NCI-H2081 treated with DMSO at 0.1 percent for 48 hours (cell line): ENCODE measurements at places on chromosomes 13 and 19.

GRCh38 chr19:16325161-16325527, 518 bp downstream of the KLF2 start:
- DNase-seq = no peak

GRCh38 chr13:26784704-26785639, 24.4 kb upstream of the GPR12 start:
- no peak for DNase-seq

DNA sequence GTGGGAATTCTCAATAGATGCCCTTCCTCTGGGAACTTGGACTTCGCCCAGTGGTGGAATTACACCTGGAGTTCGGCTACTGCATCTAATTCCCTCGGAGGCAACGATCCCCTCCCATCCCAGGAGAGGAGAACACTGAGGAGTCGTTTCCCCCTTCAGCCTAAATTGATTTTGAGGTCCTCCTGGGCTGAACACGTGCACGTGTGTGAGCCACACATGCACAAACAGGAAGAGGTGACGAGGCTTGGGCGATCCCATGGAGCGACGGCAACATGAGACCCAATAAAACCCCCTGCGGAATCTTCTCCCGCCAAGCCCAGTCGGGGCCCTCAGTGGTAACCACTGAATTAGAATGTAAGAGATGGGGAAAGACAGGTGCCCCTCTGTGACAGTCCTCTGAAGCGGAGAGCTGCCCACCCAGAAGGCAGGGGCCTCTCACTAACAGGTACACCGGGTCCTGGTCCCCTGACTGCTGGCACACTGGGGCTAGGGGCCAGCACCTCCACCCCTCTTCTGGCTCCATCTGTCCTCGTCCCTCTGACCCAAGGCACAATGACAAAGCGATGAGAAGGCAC, 4.5 kb downstream of the MLLT1 start:
- no peak for DNase-seq

GRCh38 chr13:69955271-69955670, 152.4 kb upstream of the ATXN8OS start:
- no peak for DNase-seq

GRCh38 chr13:71514900-71515743, 351.9 kb downstream of the DACH1 start:
- DNase-seq = no peak
